ENCODE measurements at places on chromosomes 4 and X. TPM values are rescaled to one million over a fixed set of nuclear protein-coding genes. Genes with fewer than 3 reads are reported as not detected.

Gene HERC6
- 2.8 TPM for total RNA-seq

Gene TCEAL7
- not detected for total RNA-seq

Gene RHOH
- total RNA-seq = not detected

Gene CXCL10
- total RNA-seq = not detected

Gene GC
- not detected for total RNA-seq

Gene COL4A6
- total RNA-seq = not detected

Gene CCSER1
- 23.8 TPM for total RNA-seq

Gene ZDHHC15
- total RNA-seq = not detected

Gene PAGE1
- not detected for total RNA-seq

Gene CPLX1
- 0.48 TPM for total RNA-seq

Gene TKTL1
- not detected for total RNA-seq

Gene KLHL34
- total RNA-seq = not detected

Gene L1CAM
- total RNA-seq = 78.9 TPM

Gene ARHGAP4
- total RNA-seq = 17.5 TPM

Gene AR
- 0.67 TPM for total RNA-seq

GRCh38 chrX:80412042-80412441 is 8.2 kb upstream of the TENT5D start:
- DNase-seq = no peak

DNA sequence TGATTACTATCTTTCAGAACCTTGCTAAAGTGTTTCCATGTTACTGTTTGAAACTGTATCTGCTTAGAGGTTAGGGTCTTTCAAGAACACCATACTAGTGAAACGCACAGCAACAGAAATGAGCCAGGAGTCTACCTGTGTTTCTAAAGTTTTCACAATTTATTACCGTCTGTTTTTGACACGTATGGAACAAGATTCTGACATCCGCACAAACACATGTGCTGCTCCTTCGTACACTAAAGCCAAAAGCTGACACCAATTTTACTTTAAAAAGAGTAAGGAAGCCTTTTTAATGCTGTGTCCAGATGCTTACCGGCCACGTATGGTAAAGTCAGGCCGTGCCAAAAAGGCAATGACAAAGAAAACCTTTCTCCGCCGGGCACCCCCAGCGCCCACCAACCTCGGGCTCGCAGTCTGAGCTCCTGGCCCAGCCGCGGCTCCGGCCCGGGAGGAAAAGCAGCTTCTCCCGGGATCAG is 532 bp downstream of the RPS4X start:
- no peak for DNase-seq

DNA sequence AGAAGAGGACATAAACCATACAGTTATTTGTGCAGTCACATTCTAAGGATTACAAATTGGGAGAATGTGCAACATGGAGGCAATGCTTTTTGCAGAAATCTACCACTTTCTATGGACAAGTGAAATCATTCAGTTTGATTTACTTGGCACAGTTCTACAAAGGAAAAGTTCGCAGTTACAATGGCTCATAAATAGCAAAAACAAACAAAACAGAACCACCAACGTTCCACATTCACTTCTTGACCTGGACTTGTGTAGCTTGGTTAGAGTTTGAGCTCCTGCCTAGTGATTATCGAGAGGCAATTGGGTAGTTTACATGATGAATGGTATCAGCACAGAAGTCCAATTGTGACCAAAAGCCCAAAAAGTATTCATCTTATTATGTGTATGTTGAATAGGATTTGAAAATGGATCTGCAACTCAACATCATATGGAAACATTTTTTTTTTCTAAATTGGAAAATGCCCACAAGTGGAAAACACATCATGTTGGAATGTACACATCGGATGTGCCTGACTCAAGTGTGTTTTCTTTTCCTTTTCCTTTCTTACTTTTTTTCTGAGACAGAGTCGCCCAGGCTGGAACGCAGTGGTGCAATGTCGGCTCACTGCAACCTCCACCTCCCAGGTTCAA is 123.8 kb downstream of the LUZP4 start:
- no peak for DNase-seq

- peak; percentile 85 for DNase-seq
Measured at GRCh38 chr4:121726642-121727268, 30.0 kb upstream of the ANXA5 start.

GRCh38 chr4:179509489-179509888 is 2067.3 kb upstream of the AGA start:
- no peak for DNase-seq

DNA sequence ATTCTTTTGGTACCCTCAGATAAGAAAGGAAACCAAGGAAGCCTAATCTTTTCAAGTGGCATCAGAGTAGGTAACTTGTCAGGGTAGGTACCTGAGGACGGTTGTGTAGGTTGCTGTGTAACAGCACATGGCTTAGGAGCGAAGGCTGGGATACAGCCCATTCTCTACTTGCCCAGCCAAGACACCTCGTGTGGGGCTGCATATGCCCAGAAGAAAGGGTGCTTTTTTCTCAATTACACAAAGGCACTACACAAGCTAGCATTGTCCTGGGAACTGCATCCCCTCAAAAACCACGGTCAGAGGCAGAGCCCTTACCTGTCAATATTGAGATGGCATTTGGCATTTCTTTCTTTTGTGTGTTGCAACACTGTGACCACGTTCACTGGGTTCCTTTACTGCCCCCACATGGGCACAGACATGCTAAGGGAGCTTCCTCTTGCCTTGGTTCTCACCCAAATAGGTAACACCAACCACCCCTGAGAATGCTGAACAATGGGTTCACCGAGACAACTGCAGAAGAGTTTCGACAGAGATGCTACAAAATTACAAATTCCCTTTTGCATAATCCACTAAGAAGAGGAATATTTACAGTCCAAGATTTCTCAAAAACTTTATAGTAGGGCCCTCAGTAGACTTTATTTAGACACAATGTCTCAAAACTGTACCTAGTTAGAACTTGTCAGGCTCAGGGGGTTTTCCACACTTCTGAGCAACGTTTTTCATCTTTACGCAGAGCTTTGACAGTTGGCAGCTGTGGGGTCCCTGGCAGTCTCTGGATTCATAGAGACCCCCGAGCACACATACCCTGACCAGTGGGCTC is 35.8 kb upstream of the TNIP3 start:
- DNase-seq = no peak

GRCh38 chr4:78937837-78938236 is 1.4 kb downstream of the PAQR3 start:
- no peak for DNase-seq

DNA sequence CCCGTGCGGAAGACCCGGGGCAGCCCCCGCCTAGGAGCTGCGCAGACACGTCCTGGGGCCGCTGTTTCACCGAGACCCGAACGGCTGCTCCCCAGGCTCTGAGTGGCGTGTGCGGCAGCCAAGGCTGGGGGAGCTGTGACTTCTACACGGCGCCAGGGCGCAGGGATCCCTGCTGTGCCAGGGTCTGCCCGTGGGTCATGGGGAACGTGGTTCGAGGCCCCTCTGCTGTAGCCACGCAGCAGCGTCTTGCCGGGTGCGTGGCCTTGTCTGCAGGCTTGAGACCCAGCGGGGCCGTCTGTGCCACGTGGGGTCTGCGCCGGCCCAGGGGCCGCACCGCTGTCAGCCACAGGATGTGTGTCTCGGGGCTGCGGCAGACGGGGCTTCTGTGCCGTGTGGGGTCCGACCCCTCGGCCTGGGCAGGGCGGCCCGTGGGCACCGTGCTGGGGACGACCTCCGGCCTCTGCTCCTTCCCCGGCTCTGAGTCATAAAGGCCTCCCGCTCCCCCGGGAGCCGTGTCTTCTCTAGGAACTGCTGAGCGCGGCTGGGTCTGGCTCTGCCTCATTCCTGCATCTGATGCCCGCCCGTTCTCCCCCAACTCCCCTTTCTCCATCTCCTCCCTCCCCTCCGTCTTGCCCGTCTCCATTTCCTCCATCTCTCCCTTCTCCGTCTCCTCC is 12.7 kb upstream of the GTPBP6 start:
- no peak for DNase-seq

- DNase-seq = no peak
Measured at GRCh38 chr4:73847526-73848182, 5.4 kb upstream of the PF4V1 start.

GRCh38 chr4:121073004-121073435 is 685 bp upstream of the NDNF start:
- DNase-seq = no peak

DNA sequence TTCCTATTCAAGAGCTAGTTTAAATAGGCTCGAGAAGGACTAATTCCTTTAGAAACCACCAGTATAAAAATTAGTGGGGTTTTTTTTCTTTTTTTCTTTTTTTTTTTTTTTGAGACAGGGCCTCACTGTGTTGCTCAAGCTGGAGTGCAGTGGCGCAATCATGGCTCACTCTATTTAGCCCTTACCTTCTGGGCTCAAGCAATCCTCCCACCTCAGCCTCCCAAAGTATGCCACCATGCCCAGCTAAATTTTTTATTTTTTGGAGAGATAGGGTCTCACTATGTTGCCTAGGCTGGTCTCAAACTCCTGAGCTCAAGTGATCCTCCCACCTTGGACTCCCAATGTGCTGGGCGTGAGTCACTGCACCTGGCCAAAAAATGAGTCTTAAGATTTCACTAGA is 52.8 kb downstream of the APOO start:
- DNase-seq = no peak

GRCh38 chrX:124145749-124146148 is 184.2 kb downstream of the STAG2 start:
- DNase-seq = no peak

DNA sequence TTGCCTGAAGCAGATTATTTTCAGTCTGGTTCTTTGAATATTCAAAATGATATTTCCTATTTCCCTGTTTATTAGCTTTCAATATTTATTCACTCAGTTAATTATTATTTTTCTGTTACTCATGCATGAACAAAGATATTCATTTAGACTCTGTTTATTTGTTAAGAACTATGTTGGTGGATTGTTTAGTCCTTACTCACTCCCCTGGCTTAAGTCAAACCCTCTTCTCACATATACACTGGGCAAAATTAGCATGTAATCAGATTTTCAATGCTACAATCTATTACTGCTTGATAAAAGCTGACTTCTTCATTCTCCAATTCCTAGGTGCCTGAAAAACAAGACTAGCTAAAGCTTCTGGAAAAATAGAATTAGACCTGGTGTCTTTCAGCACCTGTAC is 335.8 kb downstream of the FAT4 start:
- no peak for DNase-seq

GRCh38 chrX:16601885-16602284 is 48.1 kb upstream of the S100G start:
- no peak for DNase-seq

DNA sequence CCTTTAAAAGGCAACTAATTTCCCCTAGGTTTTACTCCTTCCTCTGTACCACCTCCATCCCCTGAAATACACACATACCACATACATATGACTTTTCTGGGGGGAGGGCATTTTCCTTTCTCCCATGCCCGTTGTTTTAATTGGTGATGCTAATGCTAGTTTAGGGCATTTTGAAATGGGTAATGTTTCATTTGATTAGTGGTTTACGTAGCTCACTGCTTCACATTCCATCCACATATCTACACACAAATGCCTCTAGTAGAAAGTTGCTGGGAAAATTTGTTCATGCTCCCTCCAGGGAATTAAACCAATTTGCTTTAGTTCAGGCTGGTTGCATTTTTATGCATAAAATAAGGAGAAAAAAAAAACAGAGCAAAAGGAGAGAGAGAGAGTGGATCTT is 231.2 kb downstream of the FRAS1 start:
- no peak for DNase-seq

DNA sequence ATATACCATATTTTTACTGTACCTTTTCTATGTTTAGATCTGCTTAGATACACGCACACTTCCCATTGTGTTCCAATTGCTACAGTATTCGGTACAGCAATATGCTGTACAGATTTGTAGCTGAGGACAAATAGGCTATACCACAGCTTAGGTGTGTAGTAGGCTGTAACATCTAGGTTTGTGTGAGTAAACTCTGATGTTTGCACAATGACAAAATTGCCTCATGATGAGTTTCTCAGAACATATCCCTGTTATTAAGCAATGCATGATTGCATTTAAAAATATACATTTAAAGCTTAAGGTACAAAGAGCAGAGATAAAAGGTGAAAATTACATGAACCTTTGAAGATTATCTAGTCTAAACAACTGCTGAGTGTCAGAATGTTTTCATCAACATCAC is 181.7 kb downstream of the ADGRA3 start:
- DNase-seq = no peak

- no peak for DNase-seq
Measured at GRCh38 chrX:48975541-48975940, 3.9 kb upstream of the KCND1 start.

DNA sequence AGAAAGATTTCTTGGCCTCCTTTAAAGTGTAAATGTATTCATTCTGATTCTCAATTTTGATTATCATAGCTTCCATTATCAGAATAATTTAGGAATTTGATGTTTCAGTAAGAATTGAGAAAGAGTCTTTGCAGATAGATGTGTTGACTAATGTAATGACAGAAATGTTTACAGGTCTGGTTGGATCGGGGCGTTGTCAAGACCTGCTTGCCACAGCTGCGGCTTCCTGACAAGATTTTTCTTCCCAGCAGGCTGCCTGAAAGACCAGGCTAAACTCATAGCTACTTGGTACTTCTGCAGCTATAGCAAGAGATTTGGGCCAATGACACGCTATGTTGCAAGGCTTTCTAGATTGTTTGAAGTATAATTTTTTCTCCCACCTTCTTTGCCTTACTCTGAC is 91.5 kb upstream of the ANKRD50 start:
- DNase-seq = no peak

- DNase-seq = no peak
Measured at GRCh38 chr4:24805067-24805466, 9.7 kb downstream of the SOD3 start.

- DNase-seq = no peak
Measured at GRCh38 chr4:84492290-84492689, 6.8 kb downstream of the NKX6-1 start.

GRCh38 chrX:65537229-65537628 is 2.6 kb upstream of the LAS1L start:
- no peak for DNase-seq

- peak; percentile 3 for DNase-seq
Measured at GRCh38 chrX:78555401-78555980, 103.6 kb downstream of the RTL3 start.

GRCh38 chr4:2068198-2068470 is 9.0 kb downstream of the NAT8L start:
- DNase-seq = no peak

DNA sequence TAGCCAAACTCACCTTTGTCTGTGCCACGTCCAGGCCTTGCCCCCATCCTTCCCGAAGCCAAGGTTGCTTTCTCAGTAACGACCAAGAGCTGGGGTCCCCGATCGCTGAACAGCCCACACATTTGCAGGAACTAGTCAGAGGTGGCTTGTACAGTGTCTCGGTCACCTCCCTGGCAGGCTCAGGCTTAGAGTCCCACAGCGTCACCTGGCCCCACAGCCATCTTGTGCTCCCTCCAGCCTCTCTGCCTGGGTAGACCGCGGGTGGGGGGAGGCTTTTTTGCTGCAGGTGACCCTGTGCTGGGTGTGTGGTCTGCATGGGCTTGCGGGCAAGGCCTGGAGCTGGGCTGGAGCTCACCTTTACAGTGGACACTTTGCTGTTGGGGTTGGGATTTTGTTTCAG is 60.2 kb downstream of the PSAPL1 start:
- no peak for DNase-seq

- peak; percentile 24 for DNase-seq
Measured at GRCh38 chrX:30060718-30061117, 154.6 kb upstream of the MAGEB2 start.
